Mammary epithelial cell (primary cell): ENCODE measurements at places on chromosomes 1 and 21.

GRCh38 chr1:93352376-93352775 lies 6.7 kb downstream of the DR1 start:
- peak; percentile 72 for DNase-seq

DNA sequence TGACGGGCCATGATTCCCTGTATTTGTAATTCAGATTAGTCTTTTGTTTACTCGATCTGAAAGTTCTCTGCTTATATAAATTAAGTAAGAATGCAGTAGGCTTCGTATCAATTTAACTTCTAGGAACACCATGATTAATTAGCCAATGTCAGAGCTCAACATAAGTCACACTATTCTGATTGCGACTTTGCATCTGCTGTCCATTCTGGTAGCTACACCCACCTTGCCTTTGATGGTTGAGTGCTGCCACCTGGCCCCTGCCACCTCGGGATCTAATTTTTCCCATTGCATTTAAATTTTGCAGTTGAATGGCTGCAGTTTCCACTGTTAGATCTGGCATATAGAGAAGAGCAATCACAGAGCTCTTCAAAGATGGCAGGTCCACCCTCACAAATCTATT lies 140.0 kb downstream of the LTN1 start:
- no peak for DNase-seq

DNA sequence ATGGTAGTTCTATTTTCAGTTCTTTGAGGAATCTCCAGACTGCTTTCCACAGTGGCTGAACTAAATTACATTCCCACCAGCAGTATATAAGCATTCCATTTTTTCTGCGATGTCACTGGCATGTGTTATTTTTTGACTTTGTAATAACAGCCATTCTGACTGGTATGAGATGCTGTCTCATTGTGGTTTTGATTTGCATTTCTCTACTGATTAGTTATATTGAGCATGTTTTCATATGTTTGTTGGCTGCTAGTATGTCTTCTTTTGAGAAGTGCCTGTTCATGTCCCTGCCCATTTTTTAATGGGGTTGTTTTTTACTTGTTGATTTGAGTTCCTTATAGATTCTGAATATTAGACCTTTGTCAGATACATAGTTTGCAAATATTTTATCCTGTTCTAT lies 87.9 kb downstream of the RPS6KC1 start:
- DNase-seq, result no peak

DNA sequence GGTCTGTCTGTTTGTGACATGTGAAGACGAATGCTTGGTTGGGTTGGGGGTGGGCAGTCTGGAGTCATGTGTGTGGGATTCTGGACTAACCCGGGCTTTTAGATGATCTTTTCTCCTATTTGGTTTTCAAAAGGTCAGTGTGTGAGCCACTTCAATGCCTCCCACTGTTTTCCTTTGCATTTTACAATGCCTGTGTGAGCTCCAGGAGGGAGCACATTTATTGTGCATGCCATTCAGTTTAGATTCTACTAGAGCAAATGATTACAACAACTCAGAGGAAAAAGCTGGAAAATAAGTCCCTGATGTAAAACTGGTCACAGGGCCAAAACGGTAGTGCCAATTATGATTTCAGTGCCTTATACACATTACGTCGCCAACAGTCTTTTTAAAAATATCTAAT lies 90.9 kb downstream of the LYPLAL1 start:
- no peak for DNase-seq

DNA sequence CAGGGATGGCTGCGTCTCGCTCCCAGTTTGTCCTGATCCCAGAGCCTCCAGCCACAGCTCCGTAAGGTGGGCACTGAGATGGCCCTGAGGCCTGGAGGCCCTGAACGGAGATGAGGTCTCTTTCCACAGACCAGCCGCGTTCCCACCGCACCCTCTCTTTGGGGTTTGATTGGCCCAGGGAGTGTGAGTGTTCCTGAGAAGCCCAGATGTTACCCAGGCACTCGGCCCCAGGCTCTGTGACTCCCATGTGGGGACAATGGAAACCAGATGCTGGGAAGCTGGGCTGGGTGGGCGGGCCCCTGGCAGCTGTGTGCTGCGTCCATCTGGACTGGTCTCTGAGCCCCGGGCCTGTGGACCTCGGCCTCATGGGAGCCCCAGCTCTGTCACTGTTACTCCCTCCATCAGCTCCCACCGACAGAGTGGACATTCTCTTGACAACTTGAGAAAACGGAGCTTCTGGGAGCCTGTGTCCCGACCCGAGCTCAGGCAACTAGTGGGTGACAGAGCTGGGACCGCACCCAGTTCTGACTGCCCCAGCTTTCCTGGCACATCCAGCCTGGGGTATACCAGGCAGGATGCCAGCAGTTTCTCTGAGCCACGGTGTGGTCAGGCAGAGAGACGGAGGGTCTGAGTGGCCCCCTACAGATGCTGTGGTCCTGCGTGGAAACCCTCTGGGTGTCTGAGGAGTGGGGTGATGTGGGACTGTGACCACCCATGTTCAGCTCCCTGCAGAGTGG lies 9.8 kb upstream of the COL6A1 start:
- DNase-seq, result no peak
